ENCODE measurements at places on chromosomes 16 and 17.
A peak's percentile ranks its signal among the peaks of the same experiment; 100 is the strongest.

DNA sequence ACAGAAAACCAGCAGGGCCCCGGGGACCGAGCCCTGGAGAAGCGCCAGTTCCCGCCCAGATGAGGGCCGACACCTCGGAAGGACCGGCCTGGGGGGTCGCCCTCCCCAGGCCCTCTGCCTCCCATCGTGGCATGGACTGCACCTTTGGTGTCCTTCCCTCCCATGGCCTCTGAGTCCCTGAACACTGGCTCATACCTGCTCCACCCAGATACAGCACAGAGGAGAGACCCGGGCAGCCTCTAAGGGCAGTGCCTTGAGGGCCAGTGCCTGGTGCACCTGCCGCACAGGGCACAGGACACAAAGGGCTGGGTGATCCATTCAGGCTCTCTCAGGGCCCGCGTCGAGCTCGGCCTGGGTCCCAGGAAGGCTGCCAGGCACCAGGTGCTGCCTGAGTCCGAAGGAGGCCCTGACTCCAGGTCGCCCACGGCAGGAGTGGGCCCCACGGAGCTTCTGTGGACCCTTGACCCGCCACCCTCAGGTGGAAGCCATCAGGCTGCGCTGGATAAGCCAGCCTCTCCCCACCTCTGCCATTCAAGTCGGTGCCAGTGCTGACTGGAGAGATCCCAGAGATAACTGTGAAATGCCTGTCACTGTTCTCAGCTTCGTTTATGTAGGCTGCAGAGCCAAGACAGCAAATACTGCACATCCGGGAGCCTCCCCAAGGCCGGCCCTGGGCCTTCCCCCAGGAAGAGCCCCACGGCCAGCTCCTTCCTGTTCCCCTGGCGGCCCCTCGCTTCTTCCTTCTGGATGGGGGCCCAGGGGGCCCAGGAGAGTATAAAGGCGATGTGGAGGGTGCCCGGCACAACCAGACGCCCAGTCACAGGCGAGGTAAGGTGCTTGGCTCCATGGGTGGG lies at the start of gene ZG16B:
Gene ZG16B (plus strand): TSS at position 803 of the 854 bp plus-strand sequence. CDS start 139 bp downstream, outside the sequence.
- DNase-seq = no peak

DNA sequence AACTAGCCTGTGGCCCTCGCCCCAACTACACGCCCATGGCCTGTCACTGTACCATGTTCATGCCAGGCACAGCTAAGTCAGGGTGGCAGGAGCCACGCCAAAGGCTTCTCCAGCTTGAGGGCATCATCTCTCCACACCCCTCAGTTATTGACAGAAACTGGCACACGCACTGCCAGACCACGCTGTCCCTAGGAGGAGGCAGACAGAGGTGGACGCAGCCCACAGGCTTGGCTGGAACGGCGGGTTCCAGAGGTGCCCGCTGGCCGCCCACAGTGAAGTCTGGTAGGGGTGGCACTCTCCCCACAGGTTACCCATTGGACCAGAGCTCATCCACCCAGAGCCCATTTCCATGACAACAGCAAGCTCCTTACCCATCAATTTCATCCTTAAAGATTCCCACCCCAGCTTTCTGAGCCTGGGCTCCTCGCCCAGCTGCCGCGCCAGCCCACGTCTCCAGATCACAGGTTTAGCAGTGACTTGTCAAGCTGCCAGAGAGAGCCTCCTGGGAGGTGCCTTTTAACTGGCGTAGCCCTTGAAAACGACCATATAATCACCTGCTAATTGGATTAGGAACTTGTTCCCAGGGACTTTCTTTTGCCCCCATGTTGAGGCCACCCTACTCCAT lies 27.9 kb downstream of the RPRML start:
- DNase-seq = no peak

DNA sequence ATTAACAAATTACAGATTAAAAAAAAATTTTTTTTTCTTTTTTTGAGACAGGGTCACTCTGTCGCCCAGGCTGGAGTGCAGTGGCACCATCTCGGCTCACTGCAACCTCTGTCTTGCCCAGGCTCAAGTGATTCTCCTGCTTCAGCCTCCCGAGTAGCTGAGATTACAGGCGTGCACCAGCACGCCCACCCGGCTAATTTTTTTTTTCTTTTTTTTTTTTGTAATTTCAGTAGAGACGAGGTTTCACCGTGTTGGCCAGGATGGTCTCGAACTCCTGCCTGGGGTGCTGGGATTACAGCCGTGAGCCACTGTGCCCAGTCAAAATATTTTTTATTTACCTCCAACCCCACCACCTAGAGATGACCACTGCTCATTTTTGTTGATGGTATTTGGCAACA lies 25.5 kb downstream of the ACTG1 start:
- DNase-seq = no peak

DNA sequence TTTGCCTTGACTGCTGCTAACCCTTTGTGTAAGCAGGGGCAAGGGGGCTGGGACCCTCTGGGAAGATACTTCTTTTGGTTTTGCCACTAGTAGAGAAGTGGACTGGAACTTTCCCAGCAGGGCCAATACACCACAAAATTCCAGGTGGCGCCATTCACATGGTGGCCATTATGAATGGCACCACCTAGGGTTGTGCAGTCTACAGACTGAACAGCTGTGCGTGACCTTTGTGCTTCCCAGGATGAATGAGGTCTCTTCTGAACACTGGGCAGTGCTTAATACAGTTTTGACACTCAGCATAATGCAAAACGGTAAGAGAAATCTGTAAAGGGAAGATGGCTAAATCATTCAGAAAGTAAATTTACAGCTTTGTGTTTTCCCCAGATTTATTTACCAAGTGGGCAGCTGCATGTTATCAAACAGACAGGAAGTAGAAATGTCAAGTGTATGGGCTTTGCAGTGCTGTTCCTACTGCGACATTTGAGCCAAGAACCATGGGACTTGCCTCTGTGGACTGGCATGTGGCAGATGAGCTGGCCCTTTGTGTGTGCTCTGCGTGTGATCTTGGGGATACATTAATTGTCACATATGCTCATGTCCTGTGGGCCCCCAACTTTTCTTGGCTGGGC lies 9.2 kb downstream of the SYT17 start:
- DNase-seq = peak; percentile 6

- no peak for DNase-seq
These were observed 318.3 kb downstream of the PHKB start for GRCh38 chr16:47779201-47780016.

GRCh38 chr17:62790564-62790986 lies 17.5 kb downstream of the MARCHF10 start:
- DNase-seq = no peak

DNA sequence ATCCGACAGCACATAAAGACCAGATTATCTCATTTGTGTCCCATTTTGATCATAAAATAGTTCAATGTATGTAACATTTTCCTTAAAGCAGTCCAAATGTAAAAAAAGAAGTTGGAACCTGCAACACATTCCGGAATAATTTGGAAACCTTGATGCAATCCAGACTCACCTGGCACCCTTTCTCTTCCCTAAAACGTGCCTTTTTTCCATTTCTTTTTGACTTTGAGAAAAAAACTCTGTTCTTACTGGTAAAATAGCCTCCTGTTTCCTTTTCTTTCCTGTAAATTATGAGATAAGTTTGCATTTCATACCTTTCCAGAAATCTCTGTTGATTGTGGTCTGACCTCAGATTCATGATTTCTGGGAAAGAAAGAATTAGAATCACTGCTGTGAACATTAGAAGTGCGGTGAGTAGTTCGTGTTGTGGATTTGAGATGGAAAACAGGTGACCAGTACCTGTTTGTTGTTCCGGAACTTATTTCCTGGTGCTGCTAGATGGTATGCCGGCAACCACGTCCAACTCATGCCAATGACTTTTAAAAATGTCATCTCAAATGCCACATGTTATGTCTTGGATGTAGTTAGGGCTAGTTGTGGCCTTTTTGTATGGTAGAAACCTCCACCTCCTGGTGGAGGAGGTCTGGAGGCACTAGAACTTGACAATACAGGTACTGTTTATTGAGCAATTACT lies 108.1 kb downstream of the SOCS1 start:
- no peak for DNase-seq

DNA sequence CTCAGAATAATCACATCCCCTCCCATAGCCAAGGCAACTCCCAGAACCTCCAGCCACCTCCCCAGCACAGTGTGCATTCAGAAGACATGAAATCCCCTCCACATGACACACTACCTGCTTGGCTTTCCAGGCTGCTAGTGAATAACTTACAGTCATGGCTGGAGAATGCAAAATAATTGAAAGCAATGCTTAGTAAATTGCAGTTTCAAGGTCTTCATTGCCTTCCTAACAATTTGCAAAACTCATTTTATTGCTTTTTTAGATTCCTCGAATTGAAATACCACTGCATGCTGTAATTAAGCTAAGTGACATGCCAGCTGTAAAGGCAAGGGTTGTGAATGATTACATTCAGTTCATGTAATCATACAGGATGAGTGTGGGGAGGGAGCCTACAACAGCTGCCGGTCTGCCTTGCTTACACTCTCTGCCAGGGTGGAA lies 29.0 kb upstream of the HOXB13 start:
- no peak for DNase-seq

GRCh38 chr17:44043272-44043696 lies 23.2 kb downstream of the LSM12 start:
- no peak for DNase-seq

DNA sequence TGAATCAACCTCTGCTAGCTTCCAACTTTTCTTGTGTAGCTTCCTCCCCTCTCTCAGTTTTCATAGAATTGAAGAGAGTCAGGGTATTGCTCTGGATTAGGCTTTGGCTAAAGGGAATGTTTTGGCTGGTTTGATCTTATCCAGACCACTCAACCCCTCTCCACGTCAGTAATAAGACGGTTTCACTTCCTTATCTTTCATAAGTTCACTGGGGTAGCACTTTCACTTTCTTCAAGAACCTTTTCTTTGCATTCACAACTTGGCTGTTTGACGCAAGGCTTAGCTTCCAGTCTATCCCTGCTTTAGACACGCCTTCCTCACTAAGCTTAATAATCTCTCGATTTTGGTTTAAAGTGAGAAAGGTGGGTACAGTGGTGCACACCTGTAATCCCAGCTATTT lies 29.7 kb upstream of the OR1A2 start:
- no peak for DNase-seq

DNA sequence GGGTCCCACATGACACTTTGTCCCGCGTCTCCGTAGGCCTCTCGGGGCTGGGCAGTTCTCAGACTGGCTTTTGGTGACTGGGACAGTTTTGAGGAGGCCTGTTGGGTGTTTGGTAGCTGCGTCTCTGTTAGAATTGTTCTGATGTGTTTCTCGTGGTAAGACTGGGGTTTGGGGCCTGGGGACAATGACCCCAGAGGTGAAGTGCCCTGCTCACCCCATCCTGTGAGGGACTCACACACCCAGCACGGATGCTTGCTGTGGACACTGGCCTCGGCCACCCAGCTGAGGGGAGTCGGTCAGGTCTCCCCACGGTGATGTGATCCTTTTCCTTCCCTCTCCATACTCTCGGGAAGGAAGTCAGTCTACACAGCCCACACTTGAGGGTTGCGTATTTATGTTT lies 50.3 kb downstream of the METRNL start:
- DNase-seq = no peak

GRCh38 chr16:66091471-66091891 lies 275.0 kb upstream of the CDH5 start:
- DNase-seq = no peak

DNA sequence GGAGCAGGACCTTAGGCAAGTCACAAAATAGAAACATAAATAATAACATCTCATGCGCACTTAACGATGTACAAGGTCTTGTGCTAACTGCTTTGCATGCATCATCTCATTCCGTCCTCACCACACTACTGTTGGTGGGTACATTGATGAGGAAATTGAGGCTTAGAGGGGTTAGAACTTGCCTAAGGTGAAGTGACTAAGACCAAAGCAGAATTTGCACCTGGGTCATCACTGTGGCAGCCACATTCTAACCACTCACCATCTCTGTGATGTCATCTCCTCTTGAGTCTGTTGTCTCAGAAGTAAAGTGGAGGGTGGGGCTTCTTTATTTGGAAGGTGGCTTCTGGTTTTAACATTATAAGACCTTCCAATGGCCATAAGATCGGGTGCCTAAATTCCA lies 20.4 kb upstream of the TRIM25 start:
- no peak for DNase-seq

DNA sequence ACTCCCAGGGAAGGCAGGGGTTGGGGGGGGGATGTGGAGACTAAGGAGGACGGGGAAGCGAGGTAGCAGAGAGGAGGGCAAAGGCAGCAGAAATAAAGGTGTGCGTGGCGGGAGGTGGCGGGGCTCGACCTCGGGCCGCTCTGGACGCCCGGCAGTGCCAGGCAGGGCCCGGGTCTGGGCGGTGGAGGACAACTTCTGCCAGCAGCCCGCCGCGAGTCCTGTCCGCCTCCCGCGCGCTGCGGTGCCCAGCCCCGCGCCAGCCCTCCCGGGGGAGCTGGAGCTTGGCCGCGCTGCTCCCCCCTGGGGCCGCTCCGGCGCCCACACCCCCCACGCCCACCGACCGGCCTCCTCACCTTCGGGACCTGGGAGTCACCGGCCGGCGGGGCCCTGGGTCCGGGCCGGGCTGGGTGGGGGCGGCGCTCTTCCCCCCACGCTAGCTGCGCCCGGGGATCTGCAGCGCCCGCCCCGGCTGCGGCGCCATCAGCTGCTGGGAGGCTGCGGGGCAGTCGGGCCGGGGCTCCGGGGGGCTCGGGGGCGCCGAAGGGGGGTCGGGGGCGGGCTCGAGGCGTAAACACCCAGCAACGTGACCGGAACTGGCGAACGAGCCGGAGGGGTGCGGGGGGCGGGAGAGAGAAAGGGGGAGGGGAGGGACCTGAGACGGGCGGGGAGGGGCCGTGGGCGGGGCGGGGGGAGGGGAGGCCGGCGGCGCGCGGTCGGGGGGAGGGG lies at the start of gene CCDC92B:
Gene CCDC92B (minus strand): TSS at position 595 of the 726 bp plus-strand sequence. CDS start 14,507 bp downstream, outside the sequence.
- DNase-seq = peak; percentile 54

DNA sequence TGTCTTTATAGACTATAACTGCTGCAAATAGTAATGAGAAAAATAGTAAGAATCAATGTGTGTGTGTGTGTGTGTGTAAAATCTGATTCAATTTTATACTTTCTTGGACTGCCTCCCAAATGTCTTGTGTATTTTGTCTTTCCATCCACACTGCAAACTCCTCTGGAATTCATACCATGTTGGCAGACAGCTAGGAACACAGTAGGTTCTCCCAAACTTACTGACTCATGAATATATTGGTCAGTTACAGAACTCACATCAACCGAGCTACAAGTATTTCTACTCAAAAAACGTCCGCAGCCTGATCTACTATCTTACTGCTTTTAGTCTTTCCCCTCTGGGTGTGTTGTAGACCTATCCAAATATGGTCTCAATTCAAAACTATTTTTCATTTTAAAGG lies 542.7 kb upstream of the PSMD7 start:
- DNase-seq = no peak

DNA sequence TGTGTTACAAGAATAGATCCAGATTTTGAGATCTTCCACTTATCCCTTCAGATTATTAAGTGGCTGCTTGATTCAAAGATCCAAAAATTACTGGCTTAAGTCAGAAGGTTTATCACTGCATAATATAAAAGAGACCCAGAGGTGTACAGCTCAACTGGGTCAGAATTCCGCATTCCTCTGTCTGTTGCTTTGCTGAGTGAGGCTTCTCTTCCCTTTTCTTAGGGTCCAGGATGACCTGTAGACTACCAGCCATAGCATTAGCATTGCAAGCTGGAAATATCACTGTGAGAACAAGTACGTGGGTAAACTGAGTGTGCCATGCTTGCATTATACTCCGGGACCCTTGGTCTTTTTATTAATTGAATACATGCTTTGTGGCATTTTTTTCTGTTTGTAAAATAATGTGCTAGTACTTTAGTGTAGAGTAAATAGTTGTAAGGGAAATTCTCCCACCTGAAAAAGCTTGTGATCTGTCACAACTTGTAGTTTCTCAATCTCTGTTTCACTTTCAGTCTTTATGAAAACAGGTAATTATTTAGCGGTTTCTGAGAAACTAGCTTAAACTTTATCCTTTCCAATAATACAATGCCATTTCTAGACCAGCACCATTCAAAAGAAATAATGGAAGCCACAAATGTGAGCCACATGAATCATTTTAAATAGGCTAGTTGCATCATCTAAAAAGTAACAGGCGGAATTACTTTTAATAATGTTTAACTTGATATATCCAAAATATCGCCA lies 61.6 kb downstream of the TNRC6C start:
- DNase-seq = no peak

Data from SHP77 (cell line).